WTC11 (cell line): ENCODE measurements at places on chromosomes 7 and 10. TPM values are rescaled to one million over a fixed set of nuclear protein-coding genes. Genes with fewer than 3 reads are reported as not detected.

DNA sequence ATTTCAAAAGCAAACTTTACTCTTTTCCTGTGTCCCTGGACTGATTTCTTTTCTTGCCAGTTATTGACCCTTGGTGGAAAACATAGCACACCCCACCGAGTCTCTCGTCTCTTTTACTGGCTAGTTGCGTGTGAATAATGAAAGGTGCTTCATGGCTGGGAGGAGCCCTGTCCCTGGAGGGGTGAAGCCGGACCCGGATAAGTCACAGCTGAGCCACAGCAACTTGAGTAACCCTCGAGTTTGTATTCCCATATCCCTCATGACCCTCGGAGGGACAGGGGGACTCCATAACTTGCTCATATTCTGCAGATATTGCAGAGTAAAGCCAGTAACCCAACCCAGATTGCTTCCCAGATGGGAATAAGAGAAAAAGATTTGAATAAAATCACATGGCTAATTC lies 147.5 kb upstream of the FRMD4A start:
- H3K36me3 ChIP-seq: peaks cover 11% of the 10 kb centered on the region
- no peak overlapping the region for H3K27ac ChIP-seq
- H3K4me3 ChIP-seq: no peak overlapping the region

DNA sequence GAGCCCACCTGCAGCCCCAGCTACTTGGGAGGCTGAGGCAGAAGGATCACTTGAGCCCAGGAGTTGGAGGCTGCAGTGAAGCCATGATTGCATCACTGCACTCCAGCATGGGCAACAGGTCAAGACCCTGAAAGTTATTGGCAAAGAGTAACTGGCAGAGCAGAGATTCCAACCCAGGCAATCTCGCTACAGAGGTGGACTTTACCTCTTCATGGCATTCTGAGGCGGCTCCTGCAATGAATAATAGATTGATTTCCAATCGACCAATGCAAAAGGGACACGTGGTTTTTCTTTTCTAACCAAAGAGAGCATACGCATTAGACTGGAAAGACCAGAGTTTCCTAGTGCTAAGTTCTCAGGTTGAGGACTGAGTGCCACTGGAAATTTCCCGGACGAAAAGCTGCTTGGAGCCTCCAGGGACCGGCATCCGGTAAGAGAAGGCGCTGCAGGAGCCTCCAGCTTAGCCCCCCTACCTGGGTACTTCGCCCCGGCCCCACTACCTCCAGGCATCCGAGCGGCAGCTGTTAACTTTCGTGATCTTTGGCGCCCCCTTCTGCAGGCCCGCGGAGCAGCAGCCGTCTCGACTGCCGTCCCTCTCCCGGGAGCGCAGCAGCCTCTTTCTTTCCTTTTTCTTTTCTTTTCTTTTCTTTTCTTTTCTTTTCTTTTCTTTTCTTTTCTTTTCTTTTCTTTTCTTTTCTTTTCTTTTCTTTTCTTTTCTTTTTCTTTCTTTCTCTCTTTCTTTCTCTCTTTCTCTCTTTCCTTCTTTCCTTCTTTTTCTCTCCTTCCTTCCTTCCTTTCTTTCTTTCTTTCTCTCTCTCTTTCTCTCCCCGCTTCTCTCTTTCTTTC lies 4.1 kb downstream of the MBLAC1 start:
- peaks cover 15% of the 10 kb centered on the region for H3K27me3 ChIP-seq
- H3K4me1 ChIP-seq: peaks cover 7% of the 10 kb centered on the region
- no peaks in the 10 kb centered on the region for H3K36me3 ChIP-seq
- DNase-seq: peak; percentile 96
- peak overlapping the region; percentile 35; the same call in 1 of the 2 replicates for H3K4me3 ChIP-seq

DNA sequence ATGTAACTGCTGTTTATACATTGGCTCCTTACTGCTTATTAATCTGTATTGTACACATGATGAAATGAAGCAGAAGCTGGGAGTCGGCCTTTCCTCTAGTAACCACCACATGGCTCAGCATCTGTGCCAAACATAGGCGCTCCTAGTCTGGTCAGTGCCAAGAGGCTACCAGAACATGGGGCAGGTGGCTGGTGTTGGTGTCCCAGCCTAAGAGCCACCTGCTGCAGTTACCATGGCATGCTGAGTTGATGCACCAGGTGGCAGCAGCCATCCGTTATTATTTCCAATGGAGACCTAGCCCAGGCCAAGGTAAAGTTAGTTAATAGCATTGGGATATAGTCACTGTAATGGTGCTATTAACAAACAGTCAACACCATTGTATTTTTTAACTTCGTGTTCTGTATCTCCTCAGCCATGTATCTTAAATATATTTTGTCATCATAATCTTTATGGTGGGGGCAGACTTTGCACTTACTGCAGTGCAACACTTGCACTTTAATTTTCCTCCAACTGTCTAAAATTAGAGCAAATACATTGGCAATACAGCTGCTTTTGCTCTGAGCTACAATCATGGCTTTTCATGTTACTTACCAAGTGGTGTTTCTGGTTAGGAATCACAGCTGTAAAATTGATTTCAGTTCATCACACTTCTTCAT lies 33.1 kb downstream of the HBP1 start:
- DNase-seq: peak; percentile 57
- H3K36me3 ChIP-seq: peaks cover 31% of the 10 kb centered on the region
- no peak overlapping the region for H3K27ac ChIP-seq
- H3K27me3 ChIP-seq: no peaks in the 10 kb centered on the region
- no peak overlapping the region for H3K4me3 ChIP-seq

DNA sequence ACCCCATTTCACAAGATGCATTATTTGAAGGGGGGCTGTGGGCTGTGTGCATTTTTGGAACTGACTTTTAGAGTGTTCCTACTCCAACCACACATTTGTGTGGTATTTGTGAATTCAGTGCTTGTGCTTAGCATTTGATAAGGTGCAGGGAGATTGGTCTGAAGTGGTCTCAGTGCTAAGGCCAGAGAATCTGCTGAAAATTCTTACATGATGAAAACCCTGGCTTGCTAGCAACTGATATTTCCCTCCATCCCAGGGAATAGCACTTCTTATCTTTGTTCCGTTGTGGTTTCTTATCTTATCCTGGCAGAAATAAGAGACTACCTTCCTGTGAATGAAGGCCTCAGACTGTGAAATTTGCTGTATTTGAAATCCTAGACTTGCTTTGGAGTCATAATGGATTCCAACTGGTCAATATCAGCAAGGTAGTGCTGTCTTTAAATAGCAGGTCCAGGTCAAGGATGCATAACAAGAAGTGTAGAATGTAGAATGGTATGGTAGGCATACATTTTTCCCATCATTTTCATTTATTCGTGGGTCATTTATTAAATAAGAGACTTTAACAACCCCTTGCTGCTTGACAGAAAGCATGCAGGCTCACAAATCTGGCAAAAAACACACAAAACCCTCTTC lies 986.9 kb downstream of the REEP3 start:
- peak overlapping the region; percentile 31; the same call in 1 of the 2 replicates for H3K27ac ChIP-seq
- DNase-seq: no peak
- H3K4me1 ChIP-seq: peaks cover 35% of the 10 kb centered on the region

Gene SLC18A3
- total RNA-seq: 0.07 to 0.13 TPM (median 0.09 TPM) in 3 replicates

Gene XRCC2
- total RNA-seq: 21.2 to 25.4 TPM (median 21.7 TPM) in 3 replicates
